AG09319 (cell line): ENCODE measurements at places on chromosomes 11 and 22.

DNA sequence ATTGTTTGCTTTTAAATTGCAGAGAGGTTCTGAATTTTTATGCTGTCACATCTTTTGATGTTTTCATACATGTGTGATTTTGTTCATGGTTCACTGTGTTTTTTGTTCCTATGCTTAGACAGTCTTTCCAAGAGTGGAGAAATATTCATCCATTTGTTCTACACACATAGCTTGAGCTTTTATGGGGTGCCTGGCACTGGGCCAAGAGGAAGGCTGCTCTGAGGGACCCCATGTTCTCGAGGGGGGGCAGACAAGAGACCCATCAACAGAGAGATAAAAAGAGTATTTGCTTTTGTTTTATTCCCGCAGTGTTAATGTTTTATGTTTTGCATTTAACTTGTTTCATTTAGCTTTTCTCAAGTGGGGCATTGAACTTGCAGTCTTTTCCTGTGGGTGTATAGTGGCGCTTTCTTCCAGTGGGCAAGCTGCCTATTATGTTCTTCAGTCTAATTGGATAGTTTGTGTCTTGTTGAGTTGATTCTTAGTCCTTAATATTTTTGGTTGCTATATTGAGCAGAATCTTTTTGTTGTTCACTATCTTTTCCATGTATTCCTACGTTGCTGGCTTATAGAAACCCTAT, 57.7 kb downstream of the CABIN1 start:
- DNase-seq, result no peak

GRCh38 chr11:125470355-125470754, 25.7 kb downstream of the FEZ1 start:
- DNase-seq, result no peak

DNA sequence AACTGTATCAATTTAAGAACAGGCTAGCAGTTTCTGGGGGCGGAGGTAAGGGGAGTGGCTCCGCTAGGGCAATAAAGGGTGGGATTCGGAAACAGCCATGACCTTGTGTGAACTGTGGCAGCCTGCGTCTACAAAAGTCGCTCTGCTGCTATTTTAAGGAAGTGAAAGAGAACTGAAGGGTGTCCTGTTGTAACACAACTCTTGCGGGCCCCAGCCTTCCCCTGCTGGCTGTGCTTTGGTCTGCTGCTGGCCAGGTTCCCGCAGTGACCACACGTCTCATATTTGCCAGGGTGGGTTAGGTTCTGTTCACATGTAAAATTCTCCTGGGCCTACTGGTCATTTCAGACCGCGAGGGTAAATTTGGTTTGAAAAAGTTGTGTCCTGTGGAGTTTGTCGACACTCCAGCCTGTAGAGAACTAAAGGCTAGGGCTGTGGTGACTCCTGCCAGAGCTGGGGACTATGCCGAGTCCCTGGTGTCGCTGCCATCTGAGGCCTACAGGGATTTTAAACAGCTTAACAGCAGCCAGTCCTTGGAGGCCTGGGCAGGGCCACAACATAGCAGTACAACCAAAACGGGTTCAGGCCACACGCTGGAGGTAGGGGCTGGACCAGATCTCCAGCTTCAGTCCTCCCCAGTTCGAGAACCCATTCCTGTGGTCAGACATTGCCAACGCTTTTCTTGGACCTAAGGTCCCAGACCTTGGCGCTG, 1.1 kb upstream of the PPFIBP2 start:
- DNase-seq, result peak; percentile 48

DNA sequence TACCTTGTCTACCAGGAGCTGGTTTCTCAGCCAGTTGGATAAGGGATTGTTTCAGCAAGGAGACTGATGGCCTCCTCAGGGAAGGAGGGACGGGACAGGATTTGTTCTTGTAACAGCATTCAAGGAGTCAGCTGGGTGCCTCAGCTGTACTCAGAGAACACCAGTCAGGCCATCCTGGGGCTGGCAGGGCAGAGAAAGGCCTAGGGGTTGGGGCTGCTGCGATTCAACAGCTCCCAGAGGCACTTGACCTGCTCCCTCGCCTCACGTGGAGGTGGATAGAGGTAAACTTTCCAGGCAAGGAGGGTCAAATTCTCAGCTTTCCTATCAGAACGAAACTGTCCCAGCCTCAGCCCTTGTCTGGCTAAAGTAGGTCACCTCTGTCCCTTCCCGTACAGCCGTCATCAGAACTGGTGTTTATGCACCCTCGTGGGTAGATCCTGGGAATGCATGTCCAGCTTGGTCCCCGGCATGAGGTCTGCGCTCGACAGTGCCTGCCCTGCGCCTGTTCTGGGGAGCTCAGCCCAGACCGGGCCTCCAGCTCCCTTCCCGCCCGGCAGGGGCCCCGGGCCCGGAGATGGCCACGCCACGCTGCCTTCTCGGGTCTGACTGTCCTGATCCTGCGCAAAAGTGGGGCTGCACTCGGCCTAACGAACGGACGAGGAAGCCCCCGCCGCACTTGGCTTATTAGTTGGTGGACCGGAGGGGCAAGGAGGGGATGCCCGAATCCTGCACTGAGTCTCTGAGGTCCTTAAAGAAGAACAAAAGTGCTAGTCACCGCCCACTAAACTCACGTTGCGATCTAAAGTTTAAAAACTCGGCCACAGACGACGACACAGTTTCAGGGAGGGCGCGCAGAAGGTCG, 762 bp upstream of the CCDC134 start:
- no peak for DNase-seq

GRCh38 chr11:132466983-132467382, 1065.3 kb downstream of the OPCML start:
- no peak for DNase-seq

- DNase-seq, result no peak
Measured at GRCh38 chr11:4164884-4165590, 70.4 kb downstream of the RRM1 start.

- DNase-seq, result no peak
Measured at GRCh38 chr11:7844521-7844920, 47.8 kb upstream of the OR5P2 start.

DNA sequence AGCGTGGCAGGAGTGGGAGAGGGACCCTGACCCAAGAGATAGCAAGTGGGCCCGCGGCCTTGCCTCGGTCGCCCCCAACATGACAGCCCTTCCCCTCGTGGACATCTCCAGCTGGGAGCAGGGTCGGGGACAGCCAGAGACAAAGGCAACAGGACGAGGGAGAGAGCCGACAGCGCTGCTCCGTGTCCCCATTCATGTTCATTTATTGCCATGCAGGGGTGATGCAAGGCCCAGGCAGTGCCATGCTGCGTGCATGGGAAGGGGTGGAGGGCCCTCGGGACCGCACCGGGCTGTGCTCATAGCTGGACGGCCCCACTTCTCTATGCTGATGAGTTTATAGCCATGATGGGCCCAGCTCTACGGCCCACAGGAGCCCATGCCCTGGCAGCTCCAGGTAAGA, 12.7 kb downstream of the MRPL23 start:
- DNase-seq, result no peak

DNA sequence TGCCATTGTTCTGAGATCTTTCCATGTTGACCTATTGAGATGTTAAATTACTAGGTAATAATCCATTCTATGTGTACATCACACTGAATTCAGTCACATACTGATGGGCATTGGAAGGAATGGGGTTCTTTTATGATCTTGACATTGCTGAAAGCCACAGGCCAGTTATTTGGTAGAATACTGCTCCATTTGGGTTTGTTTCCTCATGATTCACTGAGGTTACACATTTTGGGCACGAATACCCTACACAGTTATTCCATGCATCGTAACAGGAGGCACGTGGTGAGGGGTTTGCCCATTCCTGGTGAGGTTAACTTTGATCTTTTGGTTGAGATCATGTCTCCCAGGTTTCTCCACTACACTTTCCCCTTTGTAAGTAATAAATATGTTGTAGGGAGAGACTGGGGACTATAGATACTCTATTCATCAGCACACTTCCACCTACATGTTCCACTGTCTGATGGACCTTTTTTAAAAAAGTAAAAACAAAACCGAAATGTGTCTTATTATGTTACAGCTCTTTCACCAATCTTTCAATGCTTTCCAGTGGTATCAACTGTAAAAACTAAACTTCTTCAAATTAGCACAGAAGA, 12.0 kb upstream of the FOLR1 start:
- DNase-seq, result no peak

DNA sequence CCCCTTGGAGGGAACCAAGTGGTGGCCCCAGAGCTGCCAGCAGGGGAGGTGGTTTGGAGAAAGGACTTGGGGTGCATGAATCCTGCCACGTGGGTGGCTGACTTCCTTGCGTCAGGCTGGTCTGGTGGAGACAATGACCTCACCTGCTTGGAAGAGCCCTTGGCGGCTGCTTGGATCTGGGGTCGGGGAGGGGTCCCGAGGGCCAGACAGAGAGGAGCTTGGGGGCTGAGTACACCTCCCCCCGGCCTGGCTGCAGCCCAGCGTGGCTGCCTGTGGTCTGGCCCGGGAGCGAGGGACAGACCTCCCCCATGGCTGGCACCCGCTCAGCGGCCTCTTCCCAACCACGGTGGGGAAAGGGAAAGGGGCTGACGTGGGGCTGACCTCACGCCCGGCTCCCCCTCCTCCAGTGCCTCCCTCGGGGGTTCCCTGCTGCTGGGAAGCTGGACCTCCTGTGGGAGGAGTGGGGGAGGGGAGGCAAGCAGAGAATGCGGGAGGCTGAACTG, 13.8 kb downstream of the LIF start:
- no peak for DNase-seq

DNA sequence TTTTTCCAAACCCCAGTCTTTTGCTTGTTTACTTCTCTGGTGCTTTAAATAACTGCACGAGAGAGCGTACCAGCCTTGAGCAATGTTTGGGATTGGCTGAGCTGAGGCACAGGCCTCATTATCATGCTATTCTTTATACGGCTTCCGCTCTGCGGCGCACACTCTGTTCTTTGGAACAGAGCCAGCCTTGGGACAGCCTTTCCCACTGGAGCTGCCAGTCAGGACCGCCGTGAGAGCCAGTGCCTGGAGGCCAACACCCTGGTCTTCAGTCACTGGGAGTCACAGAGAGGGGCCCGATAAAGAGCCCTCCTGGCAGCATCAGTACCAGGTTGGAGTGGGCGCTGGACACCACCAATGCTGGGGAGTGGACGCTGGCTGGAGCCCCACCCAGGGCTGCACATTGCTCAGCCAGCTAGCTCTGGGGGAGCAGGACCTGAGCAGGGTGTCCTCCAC, 125.6 kb downstream of the BCR start:
- no peak for DNase-seq

DNA sequence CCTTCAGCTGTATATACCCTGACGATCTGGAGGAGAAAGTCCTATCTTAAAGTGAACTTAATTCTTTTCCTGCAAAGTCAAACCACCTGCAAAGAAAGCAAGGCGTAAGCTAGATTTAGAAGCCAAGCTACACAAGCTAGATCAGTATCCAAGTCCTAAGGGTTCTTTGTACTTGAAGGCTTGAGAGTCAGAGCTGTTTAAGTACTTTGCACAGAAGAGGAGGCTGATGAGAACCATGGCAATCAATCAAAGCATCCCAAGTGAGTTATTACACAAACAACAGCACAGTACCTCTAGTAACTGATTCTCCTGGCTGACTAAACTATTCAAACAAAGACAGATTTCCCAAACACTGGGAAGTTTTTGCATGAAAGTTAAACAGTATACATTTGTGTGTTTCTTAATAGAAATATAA, 1.9 kb downstream of the CDON start:
- DNase-seq, result no peak

GRCh38 chr11:103659743-103660142, 376.7 kb upstream of the DDI1 start:
- no peak for DNase-seq

- DNase-seq, result no peak
Measured at GRCh38 chr11:45412521-45412920, 126.4 kb upstream of the SYT13 start.

DNA sequence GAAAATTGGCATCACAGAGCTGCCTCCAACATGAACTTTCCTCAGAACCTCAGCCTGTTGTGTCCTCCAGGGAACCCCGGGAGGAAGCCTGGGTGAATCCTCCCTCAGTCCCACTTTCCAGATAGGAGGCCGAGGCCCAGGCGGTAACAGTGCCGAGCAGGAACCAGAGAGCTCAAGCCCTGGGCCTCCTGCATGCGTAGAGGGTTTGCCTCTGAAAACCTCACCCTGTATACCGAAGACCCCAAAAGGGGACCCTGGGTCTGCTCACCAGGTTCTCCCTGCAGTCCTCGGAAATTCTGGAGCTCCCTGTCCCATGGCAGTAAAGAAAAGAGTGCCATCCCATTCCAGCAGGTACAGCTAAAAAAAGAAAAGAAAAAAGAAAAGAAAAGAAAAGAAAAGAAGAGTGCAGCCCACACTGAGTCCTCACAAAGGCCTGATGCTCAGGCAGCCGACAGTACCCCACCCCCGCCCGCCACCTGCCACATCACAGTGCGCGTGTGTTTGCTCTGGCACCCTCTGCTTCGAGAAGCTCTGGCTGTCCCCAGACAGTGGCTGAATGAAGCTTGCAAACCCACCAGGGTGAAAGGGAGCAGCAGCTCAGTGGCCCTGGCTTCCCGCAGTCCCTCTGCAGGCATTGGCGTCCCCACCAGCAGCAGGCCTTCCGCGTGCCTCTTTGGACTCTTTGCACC, 28.4 kb upstream of the FADD start:
- no peak for DNase-seq

GRCh38 chr11:64888729-64889511, 10.5 kb upstream of the EHD1 start:
- no peak for DNase-seq

DNA sequence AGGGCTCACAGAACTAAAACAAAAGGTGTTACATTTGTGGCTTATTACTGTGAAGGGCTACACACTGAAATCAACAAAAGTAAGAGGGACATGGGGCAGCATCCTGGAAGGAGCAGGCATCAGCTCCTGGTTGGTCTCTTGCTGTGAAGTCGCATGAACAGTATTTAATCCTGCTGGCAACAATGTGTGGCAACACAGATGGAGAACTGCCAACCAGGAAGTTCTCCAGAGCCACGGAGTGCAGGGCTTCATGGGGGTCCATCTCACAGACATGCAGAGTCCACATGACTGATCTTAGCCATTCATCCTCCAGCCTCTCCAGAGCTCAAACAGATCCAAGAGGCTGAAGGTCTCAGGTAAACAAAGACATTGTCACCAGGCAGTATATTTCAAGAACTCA, 32.8 kb upstream of the FGF3 start:
- no peak for DNase-seq

GRCh38 chr22:47552541-47553205, 790.2 kb downstream of the TBC1D22A start:
- DNase-seq, result no peak
